ENCODE measurements at places on chromosomes 3 and 15.

DNA sequence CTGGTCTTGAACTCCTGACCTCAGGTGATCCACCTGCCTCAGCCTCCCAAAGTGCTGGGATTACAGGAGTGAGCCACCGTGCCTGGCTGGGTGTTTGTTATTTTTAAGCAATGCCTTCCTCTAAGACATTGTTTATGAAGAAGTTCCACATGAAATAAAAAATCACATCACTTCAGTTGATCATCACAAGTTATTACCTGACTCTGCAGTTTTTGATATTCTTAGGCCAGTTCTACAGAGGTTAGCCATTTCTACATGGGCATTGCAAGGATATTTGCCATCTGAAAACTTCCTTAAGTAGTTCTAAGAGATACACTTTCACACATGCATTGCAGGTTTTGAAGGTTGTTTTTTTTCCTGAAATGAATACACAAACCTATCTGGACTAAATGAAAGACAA lies 82.1 kb downstream of the PYDC2 start:
- no peak for DNase-seq

- peak; percentile 9 for DNase-seq
Observed at GRCh38 chr3:86563400-86563970, 427.5 kb downstream of the VGLL3 start.

DNA sequence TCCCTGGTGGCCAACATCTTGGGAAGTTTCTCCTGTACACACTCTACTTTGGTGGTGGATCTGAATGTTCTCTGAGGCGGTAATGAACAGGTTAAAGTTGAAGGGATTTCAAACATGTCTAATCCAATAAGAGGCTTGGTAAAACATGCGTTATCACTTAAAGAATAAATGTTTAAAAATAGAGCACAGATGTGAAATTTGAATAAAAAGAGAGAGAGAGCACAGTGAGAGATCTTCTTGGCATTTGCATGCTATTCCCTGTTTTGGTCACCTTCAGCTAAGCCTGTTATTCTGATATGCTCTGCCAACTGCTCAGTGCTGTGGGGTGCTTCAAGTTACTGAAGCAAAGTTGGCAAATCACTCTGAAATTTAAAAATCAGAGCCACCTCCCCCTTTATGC lies 237.7 kb upstream of the WNT5A start:
- DNase-seq, result no peak

DNA sequence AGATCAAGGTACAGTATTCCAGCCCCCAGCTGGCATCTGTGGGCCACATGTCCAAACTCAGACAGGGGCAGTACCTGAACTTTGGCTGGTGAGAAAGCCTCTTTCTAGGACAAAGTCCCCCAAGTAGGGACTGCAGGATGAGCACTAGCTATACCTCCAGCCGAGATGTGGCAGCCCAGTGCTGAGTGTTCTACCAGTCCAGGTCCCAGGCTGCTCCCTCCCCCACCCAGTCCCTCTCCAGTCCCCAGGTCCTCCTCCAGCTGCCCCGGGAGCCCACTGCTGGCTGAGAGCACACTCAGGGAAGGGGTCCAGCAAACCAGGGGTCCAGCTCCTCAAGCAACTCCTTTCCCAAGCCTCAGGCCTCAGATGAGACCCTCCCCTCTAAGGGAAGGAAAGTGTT lies 1.5 kb downstream of the SLC26A6 start:
- DNase-seq, result no peak

GRCh38 chr15:44801364-44801763 lies 65.0 kb downstream of the TRIM69 start:
- DNase-seq, result no peak

DNA sequence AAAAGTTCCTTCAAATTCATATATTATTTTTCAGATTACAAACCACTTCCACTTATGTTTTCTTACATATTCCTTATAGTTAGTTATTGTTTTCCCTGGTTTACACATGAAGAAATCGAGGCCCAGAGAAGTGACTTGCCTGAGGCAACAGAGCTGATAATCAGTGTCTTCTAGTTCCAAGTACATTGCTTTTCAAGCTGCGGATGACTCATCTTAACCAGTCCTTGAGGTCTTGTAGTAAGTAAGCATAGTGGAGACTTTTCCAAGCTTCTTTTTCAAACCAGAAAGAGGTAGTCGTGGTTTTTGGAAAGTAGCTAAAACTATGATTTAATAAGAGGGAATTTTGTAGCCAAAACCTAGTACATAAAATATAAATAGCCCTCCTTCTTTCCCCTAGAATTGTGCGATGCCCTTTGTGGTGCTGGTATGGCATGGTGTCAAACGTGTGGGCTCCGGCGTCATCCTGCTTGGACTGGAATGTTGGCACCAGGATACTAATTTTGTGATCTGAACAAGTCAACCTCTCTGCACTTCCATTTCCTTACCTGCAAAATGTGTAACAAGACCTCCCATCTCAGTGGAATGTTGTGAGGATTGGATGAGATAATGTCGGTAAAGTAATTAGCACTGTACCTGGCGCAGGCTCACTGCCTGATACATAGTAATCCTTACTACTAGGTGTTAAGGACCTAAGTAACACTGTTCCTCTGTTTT lies 19.0 kb upstream of the DLG1 start:
- no peak for DNase-seq

DNA sequence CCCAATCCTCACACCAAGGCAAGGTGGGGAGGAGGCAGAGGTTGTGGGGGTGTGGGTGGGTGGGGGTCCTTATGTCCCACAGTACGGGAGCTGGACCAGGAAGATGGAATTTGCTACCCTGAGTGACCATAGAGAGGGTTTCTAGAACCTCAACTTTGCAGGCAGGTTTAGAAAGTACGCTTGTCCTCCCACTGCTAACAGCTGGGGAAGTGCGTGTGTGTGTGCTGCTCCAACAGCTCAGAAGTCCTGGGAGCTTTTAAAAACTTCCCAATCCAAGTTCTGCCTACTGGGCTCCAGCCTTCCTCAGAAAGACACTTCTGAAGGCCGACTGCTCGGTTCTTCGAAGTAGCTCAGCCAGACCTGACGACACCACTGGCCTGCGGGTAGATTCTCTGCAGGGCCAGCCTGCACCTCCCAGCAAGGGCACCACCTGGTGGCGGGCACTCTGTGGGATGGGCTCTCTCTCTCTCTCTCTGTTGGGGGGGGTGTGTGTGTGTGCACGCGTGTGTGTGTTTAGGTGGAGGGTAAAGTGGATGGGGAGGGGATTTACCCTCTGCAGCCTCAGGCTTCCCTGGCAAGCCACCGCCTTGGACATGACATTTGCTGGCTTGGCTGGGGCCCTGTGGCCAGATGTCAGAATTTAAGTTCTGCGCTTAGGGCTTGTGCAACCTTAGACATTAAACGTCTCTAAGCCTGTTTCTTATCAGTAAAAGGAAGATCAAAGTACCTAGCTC lies 15.6 kb downstream of the TMEM158 start:
- DNase-seq, result peak; percentile 21

DNA sequence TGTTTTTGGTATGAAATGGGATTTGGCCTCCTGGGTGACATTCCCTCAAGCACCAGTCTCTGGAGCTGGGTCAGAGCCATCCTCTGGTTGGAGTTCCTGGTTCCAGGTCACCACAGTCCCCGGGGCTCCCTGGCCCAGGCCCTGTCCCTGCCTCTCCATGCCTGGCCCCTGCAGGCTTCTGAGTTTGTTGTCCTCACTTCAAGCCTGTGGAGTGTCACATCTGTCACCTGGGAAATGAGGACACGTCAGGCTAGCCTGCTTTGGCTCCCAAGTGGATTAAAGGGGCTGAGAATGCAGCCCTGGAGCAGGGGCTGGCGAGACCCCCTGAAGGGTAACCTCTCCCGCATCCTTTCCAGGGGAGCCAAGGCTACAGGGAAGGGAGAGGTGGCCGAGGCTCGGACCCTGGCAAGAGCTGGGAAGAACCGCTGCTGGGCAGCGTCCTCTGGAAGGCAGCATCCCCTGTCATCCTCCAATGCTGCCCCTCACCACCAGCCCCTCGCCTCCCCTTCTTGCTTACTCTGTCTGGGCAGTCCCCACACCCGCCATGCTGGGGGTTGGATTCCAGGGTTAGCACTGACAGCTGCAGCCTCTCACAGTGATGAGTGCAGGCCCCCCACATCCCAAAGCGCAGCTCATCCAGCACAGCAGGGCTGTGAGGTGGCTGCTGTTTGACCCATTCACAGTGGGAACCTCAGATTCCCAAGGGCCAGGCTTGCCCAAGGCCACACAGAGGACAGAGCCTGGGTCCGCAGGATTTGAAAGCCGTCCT lies 75.5 kb upstream of the IQSEC1 start:
- no peak for DNase-seq

GRCh38 chr3:99551520-99551919 lies 86.9 kb upstream of the COL8A1 start:
- no peak for DNase-seq

GRCh38 chr3:112744825-112745566 lies 101.7 kb downstream of the CD200R1L start:
- DNase-seq, result no peak

DNA sequence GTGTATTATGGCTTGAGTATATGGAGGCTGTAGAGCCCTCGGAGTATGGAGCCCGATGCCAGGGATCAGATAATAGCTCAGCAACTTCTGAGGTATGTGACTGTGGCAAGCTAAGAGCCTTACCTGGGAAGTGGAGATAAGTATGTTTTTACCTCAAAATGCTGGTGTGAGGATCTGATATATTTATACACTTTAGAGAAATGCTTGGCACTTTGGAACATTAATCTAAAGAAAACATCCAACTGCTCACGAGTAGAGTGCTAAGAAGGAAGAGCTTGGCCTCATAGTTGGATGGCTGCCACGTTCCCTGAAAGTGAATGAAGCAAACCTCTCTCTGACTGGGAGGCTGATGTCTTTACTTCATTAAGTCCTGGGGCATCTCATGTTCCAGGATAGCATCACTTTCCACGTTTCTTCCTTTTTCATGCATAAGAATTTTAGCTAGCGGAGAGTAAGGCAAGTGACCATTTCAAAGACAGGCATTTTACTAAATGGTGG lies 58.9 kb upstream of the GOLGA8J start:
- no peak for DNase-seq

DNA sequence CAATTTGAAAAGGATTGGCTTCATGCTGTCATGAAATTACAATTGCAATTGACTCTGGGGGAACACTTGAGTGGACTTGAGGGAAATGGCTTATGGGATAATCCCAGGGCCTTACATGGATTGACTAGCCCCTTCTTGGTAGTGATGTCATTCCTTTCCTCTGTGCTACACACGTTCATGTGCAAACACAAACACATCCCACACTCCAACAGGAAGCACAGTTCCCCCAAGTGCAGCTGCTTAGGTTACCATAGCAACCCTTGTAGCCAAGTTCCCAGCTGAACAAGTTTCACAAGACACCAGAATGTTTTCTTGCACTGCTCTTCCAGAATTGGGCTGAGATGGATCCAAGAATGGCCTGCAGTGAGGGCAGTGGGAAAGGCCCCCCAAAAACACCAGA lies 217.0 kb downstream of the ZNF621 start:
- peak; percentile 5 for DNase-seq

DNA sequence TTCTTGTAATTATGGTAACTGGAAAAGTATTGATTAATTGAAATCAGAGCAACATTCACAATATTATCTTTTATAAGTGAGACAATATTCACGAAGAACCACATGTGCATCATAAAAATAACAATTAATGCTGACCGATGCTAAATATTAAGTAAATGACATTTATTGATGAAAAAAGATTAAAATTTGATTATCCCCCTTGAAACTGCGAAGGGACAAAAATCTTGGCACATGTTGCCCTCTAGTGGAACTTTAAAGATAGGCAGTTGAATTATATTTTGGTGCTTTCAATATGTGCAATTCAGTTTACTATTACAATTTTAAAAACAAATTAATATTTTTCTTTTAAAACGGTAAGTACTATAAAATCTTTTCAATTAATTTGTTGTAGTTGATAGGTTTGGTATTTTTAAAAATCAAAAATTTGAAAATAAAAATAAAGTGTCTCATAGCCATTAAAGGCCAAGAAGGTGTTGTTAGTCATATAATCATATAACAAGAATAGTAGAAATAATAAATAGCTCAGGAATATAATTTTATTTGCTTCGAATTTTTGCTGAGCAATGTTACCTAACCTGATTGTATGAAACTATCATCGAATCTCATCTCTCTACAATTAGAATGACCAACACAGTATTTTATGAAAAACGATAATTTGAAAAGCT lies 270.2 kb downstream of the ROBO1 start:
- DNase-seq, result no peak
